ENCODE measurements at places on chromosomes 13 and 19.

DNA sequence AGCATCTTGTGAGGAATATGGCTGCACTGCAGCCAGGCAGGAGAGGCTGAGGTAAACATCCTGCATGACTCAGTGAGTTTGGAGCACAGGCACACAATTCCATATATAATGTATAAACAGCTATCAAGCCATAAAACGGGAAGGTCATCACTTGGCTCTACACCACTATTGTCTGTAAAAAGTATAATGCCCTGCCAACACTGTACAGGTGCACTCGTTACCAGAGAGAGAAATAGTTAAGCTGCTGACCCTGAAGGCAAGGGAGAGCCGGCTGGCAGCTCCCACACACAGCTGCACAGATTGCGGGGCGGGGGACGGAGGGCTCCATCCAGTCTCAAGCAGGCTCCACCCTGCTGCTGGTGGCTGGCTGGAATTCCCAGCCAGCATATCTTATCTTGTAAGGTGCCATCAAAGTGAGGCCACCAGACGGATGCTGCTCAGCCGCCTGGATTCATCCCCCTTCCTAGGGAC, 668.1 kb downstream of the SLITRK5 start:
- DNase-seq, result no peak

GRCh38 chr13:104008541-104009435, 942.6 kb upstream of the SLC10A2 start:
- DNase-seq, result no peak

DNA sequence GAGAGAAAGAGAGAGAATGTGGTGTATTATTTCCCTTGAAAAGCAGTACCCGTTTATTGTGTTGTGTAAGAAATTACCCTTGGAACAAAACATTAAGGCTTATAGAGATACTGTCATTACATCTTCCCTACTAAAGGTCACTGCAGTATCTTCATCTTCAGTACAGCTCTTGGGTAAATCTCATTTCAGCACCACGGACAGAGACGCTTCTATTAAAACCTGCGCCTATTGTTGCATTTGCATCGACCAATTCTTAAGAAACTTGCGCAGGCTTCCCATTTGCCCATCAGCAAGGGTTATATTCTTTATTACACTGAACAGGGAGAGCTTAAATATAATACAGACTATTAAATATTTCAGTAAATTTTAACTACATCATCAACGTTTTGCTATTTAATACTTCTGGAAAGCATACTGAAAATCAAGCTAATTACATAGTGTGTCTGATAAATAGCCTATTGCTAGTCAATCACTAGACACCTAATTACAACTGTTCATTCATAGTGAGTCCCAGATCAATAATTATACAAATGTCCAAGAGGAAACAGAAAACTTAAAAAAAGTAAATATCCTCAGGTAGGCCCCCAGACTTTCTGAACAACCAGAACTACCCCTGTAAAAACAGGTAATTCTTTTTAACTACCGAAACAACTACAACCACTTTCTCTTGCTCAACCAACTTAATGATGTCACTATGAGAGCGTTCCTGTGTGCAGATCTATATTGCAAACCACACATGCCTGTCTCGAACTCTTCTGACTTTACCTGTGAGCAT, 350.6 kb downstream of the LIG4 start:
- DNase-seq, result no peak

- DNase-seq, result no peak
Observed at GRCh38 chr19:28171983-28172382, 1041.0 kb downstream of the UQCRFS1 start.

GRCh38 chr19:46374536-46375475, 27.9 kb downstream of the PPP5C start:
- no peak for DNase-seq

GRCh38 chr13:98984983-98985382, 7.1 kb upstream of the DOCK9 start:
- no peak for DNase-seq

- no peak for DNase-seq
Observed at GRCh38 chr13:109253316-109253715, 533.1 kb downstream of the IRS2 start.

GRCh38 chr13:100347968-100348367, 240.6 kb downstream of the GGACT start:
- no peak for DNase-seq

DNA sequence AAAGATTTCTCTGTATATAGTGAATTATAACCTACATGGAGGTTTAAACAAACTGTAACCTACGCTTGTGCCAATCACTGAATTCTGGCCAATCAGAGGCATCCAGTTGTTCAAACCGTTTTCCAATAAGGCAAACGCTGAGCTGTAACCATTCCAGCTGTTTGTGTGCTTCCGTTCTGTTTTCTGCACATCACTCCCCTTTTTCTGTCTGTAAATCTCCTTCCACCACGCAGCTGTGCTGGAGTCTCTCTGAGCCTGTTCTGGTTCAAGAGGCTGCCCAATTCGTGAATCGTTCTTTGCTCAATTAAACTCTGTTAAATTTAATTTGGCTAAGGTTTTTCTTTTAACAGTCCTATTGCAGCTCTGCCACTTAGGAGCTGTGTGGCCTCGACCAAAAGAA, 552.5 kb downstream of the FGF9 start:
- no peak for DNase-seq

DNA sequence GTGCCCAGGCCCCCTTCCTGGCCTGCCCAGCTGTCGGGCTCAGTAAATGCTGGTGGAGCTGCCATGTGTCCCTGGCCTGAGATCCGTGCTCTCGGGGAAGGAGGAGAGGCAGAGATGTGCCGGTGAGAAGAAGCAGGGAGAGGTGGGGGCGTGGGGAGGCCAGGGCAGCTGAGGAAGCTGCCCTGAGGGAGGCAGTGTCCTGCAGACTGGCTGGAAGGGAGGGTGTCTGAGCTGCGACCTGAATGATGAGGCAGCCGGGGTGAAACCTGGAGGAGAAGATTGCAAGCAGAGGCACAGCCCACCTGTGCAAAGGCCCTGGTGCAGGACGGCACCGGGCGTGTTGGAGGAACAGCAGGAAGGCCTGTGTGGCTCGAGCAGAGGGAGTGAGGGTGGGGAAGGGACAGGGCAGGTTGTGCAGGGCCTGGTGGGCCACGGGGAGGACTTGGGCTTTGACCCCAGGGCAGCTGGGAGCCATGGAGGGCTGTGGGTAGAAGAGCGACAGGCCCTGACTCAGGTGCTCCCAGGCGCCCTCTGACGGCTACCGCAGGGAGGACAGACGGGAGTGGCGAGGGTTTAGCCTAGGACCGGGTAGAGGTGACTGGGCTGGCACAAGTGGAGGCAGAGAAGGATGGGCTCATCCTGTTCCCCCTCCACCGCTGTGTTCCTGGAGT, 14.0 kb upstream of the CELF5 start:
- DNase-seq, result peak; percentile 77

GRCh38 chr19:40691421-40692211, 1.2 kb upstream of the NUMBL start:
- peak; percentile 19 for DNase-seq

GRCh38 chr13:98938801-98939200, 39.1 kb downstream of the DOCK9 start:
- DNase-seq, result no peak

DNA sequence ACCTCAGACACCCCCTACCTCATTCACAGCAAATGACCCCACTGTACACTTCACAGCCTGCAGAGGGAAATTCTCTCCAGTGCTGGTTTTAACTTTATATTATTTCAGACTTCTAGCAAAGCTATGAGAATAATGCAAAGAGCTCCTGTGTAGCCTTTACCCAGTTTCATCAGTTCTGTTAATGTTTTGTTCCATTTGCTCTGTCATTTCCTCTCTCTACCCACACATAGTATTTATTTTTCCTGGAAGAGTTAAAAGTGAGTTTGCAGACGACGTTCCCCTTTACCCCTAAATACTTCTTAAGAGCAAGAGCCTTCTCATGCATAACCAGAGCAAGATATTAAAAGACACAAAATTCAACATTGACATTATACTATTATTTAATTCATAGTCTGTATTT, 49.9 kb upstream of the ADGRE1 start:
- DNase-seq, result no peak

DNA sequence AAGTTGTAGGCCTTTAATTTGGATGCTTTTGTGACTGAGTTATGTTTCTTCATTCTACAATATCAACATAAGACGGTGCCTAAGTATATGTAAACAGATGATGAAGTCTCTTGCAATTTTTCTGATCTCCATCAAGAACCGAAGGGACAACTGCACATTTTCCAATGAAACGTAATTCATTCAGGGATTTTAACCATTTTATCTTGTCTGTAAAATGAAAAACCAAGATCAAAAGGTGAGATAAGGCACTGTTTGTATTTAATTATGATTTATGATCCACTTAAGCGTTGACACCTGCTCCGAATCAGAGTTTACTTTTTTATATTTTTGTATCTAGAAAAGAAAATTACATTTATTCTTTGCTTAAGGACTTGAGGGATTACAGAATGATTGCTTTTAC, 556.8 kb upstream of the ARGLU1 start:
- DNase-seq, result no peak

Data from CD4-positive, alpha-beta T cell treated with Interleukin-17A for 4 hours (primary cell).